ENCODE measurements at places on chromosomes 4 and X.
A peak's percentile ranks its signal among the peaks of the same experiment; 100 is the strongest.

DNA sequence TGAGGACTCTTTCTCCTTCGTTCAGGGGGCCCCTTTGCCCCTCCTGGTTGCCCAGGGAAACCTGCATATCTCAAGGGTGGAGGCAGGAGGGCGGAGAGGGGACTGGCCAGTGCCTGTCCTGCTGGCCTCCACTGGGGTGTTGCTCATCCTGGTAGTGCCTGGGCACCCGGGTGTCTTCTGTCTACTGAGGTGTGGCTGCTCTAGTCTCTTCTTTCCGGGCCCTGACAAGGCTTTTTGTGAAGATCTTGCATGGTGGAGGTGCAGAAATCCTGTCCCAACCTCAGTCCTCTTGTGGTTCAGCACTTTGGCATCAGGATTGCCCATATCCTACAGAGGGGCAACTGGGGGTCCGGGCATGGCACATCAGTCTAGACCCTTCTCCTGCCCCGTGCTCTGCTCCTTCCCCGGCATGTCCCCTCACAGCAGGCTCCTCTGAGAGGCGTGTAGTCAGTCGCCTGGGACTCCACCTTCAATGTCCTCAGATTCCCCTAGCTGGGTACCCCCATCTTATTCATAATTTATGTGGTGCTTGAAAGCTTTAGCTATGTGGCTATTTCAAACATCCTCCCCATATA, 1.9 kb downstream of the CCDC110 start:
- DNase-seq: no peak

DNA sequence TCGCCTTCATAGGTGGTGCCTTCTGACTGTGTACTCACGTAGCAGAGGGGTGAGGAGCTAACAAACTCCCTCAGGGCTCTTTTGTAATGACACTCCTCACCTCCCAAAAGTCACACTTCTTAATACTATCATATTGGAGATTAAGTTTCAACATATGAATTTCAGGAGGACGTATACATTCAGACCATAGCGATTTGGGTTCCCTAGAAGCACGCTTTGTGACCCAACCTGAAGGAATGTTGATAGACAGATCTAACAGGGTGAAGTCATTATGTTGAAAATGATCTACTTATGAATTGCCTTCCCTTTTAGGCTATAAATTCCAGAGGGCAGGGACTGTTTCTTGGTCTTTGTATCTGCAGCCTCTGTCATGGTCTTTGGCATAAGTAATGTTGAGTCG, 3.2 kb upstream of the KLHL34 start:
- DNase-seq: no peak

GRCh38 chr4:186536285-186536684, 19.1 kb downstream of the MTNR1A start:
- DNase-seq: no peak

DNA sequence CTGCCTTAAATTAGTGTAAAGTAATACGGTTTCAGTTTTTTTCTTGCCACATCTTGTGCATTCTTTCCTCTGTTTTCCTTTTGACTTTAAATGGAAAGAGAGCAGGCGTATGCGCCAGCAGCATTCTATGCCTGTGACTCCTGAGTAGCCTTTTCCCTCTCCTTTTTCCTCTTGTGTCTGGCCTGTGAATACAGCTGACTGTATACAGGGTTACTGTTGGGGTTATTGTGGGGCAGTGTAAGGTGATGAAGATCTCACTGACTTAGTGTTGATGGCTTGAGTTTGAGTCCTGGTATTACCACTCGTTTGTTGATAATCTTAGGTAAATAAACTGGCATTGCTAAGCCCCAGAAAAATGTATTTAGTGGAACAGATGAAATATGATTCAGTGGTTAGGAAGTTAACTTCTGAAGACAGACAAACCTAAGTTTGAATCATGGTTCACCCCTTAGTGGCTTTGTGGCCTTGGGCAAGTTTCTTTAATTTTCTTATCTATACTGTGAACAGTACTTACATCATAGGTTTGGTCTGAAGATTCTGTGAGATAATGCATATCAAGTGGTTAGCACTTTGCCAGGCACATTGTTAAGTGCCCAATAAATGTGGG, 105.1 kb downstream of the FNIP2 start:
- DNase-seq: no peak

GRCh38 chr4:6548201-6548881, 26.6 kb upstream of the MAN2B2 start:
- peak; percentile 19 for DNase-seq

DNA sequence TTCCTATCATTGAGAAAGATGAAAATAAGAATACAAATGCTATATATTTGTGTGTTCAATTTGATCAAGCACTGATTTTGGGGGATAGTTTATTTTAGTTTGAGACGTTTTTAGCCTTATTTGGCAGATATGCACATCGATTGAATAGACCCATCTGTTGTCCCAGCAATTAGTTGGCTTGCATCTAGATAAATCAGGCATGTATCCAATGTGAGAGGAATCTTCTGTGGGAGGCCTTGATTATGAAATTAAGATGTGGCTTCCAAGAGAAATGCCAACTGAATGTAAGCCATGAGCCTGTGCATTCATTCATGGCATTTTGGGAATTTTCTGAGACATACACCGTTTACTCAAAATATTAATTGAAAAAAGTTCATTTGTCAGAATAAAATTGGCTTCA, 623.1 kb downstream of the TECRL start:
- DNase-seq: no peak

DNA sequence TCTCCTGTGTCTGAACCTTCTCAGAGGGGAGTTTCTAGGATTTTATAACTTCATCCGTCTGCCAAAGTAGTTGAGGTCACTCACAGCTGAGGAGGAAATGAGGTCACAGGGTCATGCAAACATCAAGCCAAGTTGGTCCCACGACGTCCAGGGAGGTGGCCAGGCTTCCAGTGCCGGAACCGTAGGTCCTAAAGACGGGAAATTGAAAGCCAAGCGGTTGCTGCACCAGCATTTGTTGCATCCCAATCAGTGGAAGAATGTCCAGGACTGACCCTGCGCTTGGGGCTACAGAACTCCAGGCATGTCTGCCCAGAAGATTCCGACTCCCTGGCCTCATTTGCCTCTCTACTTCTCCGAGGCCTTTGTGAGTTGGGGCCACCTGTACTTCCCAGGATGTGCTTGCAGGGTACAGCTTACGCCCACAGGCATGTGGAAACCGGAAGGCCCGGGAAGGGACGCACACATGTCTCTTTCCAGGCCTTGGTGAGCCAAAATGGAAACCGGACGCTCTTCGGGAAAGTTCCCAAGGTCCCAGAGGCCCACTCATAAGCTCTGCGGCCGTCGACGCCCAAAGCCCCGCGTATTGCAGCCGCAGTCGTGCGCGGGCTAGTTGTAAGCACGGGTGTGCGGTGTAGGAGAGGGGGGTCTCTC, 9.3 kb downstream of the PRDM8 start:
- DNase-seq: no peak

- peak; percentile 85 for DNase-seq
Observed at GRCh38 chr4:20773144-20773997, 73.1 kb downstream of the PACRGL start.

- DNase-seq: no peak
Observed at GRCh38 chrX:85221361-85221760, 22.2 kb downstream of the SATL1 start.

DNA sequence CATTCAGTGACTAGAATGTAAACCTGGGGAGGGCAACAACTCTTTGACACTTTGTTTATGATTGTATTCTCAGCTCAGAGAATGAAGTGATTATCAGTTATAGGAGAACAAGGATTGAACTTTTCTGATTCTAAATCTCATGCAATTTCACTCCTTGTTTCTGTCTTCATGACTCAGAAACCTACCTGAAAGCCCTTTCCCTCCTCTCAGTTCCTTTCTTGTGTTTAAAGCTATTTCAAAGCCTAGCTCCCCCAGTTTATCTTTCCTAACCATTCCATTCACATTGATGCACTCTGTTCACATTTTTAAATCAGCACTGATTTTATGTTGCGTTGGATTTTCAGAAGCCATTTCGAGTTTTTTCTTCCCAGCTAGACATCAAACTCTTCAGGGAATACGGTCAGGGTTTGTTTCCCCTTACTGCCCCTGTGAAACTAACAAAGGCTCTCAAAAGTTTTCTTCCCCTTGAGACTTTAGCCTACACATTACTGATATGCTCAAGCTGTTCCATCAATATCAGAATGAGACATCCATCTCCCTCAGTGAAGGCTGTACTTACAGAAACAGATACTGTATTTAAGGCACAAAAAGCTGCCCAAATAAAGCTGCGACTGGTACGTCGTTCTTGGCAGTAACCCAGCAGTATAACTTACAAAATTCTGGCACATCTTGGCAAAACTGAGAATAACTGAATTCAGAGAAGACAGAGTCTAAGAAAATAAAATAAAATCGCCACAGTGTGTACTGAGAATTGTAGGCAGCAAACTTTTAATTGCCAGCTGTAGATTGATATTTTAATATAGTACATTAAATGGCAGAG, 31.0 kb downstream of the SRPX start:
- DNase-seq: no peak

DNA sequence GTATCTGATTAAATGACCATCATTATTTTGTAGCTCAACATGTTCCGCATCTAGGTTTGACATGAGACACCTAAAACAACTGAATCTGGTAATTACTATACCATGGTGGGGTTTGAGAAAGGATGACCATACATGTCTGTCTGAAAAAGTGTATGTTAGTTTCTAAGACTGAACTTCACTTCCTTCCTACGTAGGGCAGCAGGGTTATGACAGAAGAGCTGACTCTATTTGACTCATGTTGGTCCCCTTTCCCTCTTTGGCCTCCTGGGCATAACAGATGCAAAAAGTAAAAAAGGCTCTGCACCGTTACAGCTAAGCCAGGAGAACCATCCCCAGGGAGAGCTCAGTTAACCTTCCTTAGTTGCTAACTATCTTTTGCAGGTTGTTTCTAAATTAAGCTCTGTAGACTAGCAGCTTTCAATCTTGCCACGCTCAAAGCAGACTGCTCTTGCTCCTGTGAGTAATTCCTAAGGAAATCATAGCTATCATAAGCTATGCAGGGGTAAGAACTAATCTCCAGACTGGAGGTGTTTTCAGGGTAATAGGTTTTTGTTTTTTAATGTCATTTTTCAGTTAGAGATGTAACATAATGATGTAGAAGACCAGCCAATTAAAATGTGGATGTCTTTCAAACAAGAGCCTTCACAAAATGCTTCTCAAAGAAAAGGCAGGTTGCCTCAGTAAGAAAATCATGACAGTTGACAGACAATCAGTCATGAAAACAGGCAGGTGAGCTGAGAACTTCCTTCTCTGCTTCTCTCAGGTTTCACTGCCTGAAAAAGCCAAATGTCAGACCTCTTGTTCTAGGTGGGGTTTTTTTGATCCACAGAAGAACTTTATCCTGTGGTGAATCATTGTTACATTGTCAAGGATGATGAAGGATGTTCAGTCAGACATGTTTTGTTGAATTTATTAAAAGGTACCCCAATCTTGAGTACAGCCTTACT, 66.9 kb upstream of the DAPP1 start:
- DNase-seq: no peak

DNA sequence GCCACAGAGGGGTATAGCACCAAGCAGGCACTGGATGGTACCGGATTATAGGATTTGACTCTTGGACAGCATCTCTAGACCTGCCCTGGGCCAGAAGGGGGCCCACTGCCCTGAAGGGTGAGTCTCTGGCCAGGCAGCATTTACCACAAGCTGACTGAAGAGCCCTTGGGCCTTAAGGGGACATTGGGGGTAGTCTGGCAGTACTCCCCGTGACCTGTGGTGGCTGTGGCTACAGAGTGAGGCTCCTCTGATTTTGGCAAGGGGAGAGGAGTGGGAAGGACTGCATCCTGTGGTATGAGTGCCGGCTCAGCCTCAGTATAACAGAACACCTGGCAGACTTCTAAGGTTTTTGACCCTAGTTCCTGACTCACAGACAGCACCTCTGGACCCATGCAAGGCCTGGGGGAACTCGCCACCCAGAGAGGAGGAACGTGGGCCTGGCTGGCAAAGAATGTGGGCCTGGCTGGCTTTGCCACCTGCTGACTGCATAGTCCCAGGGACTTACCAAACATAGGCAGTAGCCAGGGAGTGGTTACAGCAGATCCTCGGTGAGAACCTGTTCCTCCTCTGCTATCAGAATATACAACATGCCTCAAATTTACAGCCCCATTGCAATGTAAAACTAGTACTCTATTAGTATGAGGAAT, 48.1 kb downstream of the ABCB7 start:
- DNase-seq: no peak

GRCh38 chr4:178838776-178839175, 1396.5 kb upstream of the AGA start:
- DNase-seq: no peak

- no peak for DNase-seq
Observed at GRCh38 chrX:109719264-109719663, 13.8 kb downstream of the ACSL4 start.

DNA sequence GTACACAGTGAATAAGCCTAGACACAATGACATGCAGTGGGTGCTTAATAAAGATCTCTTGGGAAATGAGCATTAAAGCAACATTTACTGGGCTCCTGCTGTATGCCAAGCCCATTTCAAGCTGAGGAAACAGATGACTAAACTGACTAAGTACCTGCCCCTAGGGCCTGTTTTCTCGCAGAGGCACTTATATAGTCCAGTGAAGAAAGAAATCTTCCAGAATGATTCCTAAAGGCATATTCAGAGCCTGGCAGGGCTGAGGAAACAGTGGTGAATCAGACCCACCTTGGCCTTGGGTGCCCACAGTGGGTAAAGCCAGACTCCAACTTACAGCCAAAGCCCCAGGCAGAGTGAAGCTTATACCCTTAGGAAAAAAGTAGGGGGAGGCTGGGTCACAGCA, 22.0 kb upstream of the S100P start:
- DNase-seq: no peak

DNA sequence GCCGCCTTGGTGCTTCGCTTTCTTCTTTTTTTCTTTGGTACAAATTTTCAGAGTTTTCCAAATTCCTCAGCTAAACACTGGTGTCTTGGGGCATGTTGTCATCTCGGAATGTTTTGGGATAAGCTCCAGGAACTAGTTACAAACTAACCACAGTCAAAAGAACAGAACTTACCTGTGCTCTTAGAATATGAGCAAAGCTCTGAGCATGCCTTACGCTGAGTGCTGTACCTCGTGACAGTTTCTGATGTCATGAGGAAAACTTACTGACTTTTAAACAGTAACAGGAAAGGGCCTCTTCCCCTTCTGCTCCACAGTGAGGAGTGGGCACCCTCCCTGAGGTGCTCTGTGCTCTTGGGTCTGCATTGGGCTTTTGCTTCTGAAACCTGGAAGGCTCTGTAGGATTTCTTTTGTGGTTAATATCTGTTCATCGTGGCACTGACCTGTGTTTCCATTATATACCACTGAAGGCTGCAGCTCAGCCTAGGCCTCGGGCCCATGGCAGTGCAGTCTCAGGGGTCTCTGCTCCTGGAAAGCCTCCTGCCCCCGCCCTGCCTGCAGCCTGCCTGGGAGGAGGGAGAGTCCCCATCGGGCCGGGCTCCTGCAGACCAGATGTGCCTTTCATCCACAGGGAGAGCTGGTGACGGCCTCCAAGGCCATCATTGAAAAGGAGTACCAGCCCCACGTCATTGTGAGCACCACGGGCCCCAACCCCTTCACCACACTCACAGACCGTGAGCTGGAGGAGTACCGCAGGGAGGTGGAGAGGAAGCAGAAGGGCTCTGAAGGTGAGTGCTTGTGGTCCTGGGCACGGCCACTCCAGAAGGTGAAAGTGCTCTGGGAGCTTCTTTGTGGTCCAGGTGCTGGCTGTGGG, 48.7 kb downstream of the NOP14 start:
- no peak for DNase-seq

- DNase-seq: no peak
Observed at GRCh38 chrX:34528081-34528480, 129.0 kb downstream of the TMEM47 start.
